Stimulated activated CD8-positive, alpha-beta memory T cell treated with anti-CD3 and anti-CD28 coated beads, Interleukin-7, amount 100 ng/mL, for 1 hour (primary cell): ENCODE measurements at places on chromosomes 6 and 20.
A peak's percentile ranks its signal among the peaks of the same experiment; 100 is the strongest.

DNA sequence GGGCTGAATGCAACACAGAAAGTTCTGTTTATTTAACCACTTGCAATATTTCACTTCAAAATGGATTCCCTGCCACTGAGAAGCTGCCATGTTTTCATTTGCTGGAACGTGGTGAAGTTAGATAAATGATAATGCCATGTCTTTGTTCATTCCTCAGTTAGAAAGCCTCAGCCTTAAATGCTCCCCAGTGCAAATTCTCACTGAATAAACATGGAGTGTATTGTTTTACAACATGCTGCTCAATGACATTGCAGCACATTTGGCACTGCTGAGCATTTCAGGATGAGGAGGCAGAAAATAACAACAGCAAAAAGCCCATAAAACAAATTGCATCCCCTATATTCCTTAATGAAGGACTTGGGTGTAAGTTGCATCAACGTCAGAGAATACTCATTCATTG, 913.8 kb upstream of the FLRT3 start:
- DNase-seq: no peak

- DNase-seq: no peak
Measured at GRCh38 chr6:149234051-149234962, 83.2 kb upstream of the TAB2 start.

DNA sequence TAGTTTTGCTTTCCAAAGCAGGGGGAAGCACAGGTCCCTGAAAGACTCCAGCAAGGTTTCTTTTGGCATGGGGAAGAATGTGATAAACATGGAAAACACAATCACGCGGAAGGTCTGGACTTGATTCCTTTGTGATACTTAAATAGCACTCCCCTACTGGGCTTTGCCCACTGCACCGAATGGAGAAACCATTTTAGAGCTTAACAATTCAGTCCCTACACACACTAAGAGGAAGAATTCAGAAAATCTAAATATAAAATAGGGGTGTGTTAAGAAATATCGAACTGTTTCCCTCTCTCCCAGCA, 71.4 kb upstream of the NHSL1 start:
- no peak for DNase-seq

- peak; percentile 53 for DNase-seq
Measured at GRCh38 chr6:27146706-27147505, 100.6 kb upstream of the PRSS16 start.

- DNase-seq: no peak
Measured at GRCh38 chr6:168636147-168637004, 195.4 kb downstream of the SMOC2 start.

DNA sequence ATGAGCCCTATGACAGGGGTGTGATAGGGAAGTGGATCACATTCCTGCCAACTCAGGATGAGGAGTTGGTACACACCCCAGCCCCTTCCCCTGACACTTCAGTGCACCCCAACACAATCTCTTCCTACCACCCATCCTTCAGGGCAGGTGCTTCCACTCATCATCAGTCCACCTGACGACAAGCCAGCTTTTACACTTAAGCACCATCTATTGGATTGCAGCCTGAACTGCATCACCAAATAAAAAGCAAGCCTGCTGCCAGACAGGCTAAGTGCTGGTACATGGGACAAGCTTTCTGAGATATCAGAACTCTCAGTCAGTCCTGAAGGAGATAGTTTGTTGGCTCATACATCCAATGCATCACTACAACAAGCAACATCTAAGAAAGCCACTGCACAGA, 69.0 kb upstream of the TMEM200A start:
- no peak for DNase-seq
